ENCODE measurements at places on chromosomes 1 and 21.

- no peak for DNase-seq
These were observed 60.6 kb downstream of the SIM2 start for GRCh38 chr21:36759348-36760083.

GRCh38 chr1:48499211-48499735, 27.3 kb upstream of the SPATA6 start:
- DNase-seq, result no peak

DNA sequence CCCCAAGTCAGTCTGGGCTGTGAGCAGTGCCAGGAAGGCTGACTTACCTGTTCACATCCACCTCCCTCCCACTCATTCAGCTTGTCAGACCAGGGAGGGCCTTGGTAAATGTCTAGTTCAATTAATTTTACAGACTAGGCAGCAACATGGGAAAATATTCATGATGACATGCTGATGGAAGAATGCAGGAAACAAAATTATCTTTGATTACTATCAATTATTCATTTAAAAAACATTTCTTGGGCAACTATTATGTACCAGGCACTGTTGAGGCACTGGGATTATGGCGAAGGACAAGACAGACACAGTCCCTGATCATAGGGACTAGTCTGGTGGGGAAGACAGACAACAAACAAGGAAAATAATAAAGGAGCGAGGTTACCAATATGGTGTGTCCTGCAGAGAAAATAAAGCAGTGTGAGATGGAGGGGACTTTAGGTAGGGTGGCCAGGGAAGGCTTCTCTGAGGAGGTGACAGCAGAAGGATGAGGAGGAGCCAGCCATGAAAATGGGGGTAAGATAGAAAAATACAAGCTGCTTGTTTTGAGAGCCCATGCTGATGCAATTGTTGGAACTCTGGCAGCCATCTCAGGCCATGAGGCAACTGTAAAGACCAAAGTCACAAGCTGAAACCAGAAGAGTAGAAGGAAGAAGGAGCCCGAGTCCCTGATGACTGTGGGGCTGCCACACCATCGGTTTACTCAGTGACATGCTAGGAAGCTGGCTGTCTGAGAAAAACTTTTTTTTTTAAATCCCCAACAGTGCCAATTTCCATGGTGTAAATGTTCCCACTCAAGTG, 14.0 kb downstream of the TRIM62 start:
- DNase-seq, result no peak

DNA sequence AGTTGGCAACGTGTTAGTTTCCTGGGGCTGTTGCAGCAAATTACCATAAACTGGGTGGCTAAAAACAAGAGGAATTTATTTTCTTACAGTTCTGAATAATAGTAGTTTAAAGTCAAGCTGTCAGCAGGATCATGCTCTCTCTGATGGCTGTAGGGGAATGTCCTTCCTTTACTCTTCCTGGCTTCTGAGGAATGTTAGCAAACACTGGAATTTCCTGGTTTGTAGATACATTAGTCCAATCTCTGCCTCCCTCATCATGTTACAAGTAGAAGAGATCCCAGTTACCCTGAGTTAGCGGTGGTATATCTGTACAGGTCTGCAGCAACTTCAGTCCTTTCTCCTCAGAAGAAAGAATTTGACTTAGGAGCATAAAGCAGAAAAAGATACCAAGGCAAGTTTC, 2249.1 kb downstream of the NCAM2 start:
- DNase-seq, result no peak

DNA sequence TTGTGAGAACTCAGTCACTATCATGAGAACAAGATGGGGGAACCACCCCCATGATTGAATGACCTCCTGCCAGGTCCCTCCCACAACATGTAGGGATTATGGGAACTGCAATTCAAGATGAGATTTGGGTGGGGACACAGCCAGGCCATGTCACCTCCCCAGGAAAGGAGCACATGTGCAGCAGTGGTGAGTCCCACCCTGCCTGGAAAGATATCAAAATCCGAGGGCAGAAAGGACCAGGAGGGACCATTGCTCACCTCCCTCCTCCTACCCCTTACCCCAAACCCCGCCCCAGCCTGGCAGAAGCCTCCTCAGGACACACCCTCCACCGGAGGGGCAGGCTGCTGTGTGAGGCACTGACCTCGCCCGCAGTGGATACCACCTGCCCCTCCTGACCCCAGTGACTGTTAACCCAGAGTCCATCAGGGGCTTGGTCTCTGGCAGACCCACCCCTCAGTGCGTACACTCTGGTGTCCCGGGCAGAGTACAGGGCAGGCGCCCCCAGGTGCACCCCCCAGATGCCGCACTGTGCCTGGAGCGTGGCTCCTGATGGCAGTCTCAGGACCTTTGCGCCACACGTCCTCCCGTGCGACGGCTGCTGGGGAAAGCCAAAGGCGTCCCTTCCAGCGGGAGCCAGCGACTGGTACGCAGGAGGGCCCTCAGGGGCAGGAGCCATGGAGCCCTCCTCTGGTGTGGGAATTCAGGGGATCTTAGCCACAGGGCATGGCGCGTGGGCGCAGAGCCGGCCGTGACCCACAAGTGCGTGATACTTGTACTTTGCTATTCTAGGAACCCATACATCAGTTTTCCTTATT, 20.9 kb downstream of the PDXK start:
- DNase-seq, result no peak

DNA sequence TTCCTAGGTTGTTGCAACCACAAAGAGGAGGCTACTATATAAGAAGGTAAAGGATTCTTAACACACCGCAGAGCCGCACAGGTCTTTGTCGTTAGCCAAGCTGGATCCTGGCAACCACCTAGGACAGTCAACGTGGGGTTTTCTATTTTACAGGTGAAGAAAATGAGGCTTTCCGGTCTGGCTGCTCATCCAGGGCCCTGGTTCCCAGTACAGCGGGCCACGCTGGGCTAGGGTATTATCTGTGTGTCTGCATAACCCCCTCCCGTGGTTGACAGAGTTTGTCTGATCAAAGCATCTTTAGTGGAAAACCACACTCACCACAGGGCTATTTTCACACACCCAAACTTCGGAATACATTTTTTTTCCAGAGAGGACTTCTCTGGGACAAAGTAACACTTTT, 39.0 kb upstream of the PDE9A start:
- no peak for DNase-seq

- no peak for DNase-seq
These were observed 512.2 kb downstream of the NPHP4 start for GRCh38 chr1:5479876-5480646.

- DNase-seq, result no peak
These were observed 57.6 kb downstream of the ZNHIT6 start for GRCh38 chr1:85650645-85651044.

DNA sequence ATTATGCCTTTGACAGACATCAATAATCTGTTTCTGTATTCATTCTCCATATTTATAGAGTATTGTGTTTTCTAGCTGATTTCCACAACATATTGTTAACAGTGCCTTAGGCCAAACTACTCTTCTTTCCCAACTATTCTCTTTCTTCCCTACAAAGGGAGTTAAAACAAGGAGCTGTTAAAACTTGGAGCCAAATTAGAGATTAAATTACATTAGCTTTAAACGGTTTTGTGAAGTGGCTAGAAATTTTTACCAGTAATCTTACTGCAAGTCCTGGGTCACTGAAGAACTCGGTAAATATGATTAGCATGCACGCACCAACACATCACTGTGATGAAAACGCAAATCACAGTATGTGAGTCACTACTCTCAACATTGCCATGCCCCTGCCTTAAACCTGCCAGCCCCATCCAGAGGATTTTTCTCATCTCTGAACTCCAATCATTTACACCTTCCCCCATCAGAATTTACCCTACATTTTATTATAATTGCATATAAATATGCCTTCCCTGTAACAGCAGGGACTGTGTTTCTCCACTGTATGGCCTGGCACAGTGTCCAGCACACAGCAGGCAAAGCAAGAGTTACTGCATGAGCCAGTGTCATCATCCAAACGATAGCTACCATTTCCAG, 1.5 kb upstream of the PRDX6 start:
- peak; percentile 36 for DNase-seq

- peak; percentile 26 for DNase-seq
These were observed 138.1 kb upstream of the ADAMTS5 start for GRCh38 chr21:27104846-27105431.

GRCh38 chr1:198124673-198125072, 32.1 kb upstream of the NEK7 start:
- no peak for DNase-seq

- DNase-seq, result no peak
These were observed 28.5 kb upstream of the ARHGAP29 start for GRCh38 chr1:94265906-94266305.

GRCh38 chr1:215539803-215540570, 27.1 kb upstream of the KCTD3 start:
- no peak for DNase-seq

GRCh38 chr1:57192222-57192621, 226.4 kb upstream of the C8B start:
- DNase-seq, result no peak

- no peak for DNase-seq
These were observed 57.7 kb upstream of the ZC3H11B start for GRCh38 chr1:219670426-219671149.

GRCh38 chr1:237394281-237394680, 352.3 kb downstream of the RYR2 start:
- no peak for DNase-seq

- DNase-seq, result no peak
These were observed 131.2 kb downstream of the RHOU start for GRCh38 chr1:228866468-228866867.

DNA sequence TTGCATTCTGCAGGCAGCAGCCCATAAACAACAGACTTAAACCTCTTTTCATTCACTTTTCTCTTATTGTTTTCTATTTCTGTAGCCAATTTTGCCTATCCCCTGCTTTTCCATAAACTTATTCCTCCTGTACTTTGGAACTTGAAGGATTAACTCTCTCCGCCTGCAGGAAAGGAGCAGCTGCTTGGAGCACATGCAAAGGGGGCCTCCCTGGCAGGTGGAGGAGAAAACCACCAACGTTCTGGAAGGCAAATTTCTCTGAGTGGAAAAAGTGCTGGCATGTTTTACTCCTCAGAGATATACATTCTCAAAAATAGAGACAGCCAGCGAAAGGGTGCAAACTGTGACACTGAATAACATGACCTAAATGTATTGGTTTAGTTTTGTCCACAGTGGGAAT, 33.6 kb downstream of the RGS21 start:
- no peak for DNase-seq

- DNase-seq, result no peak
These were observed 10.1 kb downstream of the VANGL2 start for GRCh38 chr1:160410406-160411005.

DNA sequence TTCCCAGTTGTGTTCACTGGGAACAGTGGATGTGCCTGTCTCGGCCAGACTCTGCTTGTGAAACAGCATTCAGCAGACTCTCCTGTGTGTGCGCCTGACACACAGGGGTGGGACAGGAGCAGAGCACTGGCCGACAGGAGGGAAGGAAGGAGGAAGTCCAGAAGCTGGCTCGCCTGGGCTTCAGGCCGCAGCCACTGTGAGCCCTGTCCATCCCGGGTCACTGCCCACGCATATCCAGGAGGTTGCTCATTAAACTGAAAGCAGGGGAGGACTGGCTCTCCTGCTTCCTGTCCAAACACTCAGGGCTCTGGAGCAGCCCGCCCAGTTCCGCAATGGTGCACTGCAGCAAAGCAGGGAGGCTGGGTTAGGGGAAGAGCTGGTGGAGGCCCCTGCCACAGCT, 218.7 kb upstream of the VAMP3 start:
- no peak for DNase-seq

GRCh38 chr1:47656719-47657685, 219.2 kb downstream of the FOXD2 start:
- DNase-seq, result peak; percentile 47

DNA sequence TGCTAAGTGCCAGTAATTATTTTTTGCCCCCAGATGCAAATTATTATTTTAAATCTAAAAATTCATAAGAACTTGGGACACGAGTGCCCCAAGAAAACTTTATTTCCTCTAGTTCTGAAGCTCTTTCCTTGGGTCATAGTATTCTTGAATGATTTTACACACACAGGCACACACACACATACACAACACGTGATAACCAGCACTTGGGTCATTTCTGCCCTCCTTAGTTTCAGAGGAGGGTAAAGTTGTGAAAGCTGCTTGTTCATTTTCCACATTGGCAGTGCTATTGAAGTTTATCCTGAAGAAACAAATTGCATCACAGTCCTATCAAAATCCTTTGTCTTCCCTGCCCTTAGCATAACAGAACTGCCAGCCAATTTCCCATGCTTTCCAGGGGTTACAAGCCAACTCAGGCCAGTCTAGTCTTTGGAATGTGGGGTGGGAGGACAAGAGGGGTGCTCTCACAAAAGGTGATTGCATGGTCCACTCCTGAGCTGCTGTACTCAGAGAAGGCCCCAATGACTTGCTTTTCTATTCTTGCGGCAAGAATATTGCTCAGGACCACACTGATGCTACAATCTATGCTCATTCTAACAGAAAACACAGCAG, 98.5 kb upstream of the POGK start:
- DNase-seq, result no peak

DNA sequence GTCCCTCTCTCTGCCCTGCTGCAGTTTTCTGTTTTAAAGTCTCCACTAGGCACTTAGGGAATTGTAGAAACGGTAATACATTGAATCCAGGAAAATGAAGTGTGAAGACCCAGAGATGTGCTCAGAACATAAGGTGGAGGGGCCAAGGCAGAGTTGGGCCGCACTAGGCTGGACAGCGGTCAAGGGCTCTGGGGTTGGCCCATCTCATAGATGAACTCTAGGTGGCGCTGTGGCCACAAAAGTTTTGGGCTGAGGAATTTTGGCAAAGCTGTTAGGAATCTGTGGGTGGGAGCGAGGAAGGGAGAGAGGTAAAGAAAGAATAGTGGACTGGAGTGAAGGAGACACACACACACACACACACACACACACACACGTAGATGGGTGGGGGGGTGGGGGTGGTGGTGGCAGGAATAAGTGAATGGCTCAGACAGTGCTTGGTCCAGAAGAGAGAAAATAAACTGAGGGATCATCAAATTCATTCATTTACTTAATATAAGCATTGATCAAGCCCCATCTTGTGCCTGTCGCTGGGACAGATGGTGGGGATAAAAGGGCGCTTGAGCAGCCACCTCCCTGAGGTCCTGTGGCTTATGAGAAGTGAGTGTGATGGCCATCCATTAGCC, 258.5 kb downstream of the TRABD2B start:
- DNase-seq, result peak; percentile 70

GRCh38 chr1:51673279-51673678, 56.4 kb downstream of the OSBPL9 start:
- DNase-seq, result no peak

- no peak for DNase-seq
These were observed 898 bp downstream of the KRTAP27-1 start for GRCh38 chr21:30336596-30336995.

GRCh38 chr1:247329097-247329617, 2.5 kb downstream of the ZNF496 start:
- DNase-seq, result no peak

DNA sequence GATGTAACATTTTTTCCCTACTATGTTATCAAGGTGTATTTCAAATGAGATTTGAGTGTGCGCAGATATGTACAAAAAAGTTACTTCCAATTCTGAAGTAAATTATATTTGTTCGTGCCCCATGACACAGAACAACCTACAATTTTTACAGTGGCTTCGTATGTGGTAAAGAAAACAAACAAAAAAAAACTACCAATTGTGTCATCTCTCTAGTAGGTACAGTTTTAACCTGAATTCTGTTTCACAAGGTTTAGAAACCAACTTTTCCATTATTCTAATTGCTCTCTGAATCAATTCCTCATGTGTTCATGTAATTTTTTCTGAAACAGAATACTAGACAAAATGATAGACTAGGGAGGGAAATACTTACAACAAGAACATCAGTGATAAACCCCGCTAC, 7.4 kb downstream of the SCAF4 start:
- DNase-seq, result no peak

GRCh38 chr1:214454569-214455396, 96.6 kb downstream of the PTPN14 start:
- DNase-seq, result peak; percentile 25

GRCh38 chr1:8348777-8349472, 31.0 kb downstream of the SLC45A1 start:
- DNase-seq, result peak; percentile 82
